CD4-positive, alpha-beta T cell treated with Interleukin-6 at 100 ng/mL for 8 hours (primary cell): ENCODE measurements at places on chromosomes 1 and 21.

DNA sequence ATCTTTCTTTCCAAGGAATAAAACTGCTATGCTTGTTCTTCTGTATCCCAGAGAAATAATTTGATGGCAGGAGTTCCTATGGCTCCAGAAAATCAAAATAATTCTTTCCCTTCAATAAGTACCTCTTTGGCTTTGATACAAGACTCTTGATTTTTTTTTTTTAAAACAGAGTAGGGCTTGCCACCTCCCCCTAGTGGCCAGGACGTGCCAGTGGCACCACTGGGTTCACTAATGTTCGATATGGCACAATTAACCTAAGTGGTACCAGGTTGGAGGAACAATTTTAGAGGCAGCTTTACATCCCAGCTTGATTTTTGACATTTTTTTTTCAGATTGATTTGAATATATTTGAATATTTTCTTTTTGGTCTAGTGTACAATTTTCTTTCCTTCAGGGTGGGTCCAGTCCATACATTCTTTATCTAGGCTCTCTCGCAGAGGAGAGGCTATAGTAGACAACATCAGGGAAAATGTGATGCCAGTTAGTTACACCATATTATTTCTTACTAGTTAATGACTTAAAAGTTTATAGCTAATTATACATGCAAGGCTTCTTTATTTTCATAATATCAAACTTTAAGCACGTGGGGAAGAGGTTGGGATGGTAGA is 330.9 kb downstream of the S1PR1 start:
- peak; percentile 31 for DNase-seq

GRCh38 chr1:22248746-22249145 is 105.8 kb upstream of the WNT4 start:
- no peak for DNase-seq

- DNase-seq: no peak
These were observed 1.7 kb downstream of the SOAT1 start for GRCh38 chr1:179295164-179295755.

DNA sequence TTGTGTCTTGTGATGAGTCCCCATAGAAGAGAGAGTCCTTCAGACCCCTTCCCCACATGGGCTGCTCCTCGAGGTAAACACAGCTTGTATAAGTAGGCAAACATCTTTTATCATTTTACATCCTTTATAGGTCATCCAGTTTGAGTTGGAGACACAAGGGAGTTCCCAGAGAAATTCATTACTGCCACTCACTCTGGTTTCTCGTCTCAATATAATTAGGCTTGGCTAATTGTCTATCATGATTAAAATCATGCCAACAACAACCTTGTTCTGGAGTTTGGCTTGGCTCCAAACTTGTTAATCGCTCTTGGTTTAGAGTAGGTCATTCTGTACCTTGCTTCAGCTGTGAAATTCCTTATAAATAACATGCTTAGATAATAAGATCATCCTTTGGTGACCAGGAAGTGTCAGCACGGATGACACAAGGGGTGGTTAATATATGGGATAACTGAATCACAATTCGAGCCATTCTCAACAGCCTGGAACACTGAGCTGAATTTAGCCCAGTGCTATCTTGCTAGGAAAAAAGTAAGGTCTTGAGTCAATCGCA is 70.7 kb upstream of the DAB1 start:
- no peak for DNase-seq

DNA sequence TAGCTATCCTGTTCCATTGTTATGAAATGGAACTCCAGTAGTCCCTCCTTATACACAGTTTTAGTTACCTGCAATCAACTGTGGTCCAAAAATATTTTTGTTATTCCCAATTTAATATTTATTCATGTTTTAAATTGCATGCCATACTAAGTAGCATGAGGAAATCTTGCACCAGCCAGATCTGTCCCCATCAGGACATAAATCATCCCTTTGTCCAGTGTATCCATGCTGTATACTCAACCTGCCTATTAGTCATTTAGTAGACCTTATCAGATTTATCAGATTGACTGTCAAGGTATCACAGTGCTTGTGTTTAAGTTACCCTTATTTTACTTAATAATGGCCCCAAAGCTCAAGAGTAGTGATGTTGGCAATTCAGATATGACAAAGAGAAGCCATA is 207.9 kb upstream of the DMRTA2 start:
- DNase-seq: no peak

DNA sequence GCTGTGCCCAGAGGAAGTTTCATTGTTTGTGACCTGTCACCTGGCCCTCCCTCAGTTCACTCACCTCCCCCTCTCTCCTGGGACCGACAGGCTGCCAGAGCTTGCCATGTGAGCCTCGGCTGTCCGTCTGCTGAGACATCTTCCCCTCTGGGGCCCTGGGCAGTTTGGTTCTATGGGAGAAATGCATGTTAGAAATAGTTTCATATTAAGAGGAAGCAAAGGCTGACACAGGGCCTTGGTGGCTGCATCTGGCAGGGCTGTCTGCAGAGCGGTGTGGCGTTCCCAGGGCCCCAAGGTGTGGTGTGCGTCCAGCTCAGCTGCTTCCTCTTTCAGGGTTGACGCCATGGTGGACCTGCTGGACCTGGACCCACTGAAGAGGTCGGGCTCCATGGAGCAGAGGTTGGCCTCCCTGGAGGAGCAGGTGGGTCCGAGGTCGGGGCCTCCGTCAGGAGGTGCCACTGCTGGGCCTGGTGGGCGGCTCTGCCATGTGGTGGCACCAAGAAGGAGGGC is 31.9 kb upstream of the LRRC3 start:
- no peak for DNase-seq

- no peak for DNase-seq
These were observed 55.3 kb downstream of the NTPCR start for GRCh38 chr1:233005703-233006102.

DNA sequence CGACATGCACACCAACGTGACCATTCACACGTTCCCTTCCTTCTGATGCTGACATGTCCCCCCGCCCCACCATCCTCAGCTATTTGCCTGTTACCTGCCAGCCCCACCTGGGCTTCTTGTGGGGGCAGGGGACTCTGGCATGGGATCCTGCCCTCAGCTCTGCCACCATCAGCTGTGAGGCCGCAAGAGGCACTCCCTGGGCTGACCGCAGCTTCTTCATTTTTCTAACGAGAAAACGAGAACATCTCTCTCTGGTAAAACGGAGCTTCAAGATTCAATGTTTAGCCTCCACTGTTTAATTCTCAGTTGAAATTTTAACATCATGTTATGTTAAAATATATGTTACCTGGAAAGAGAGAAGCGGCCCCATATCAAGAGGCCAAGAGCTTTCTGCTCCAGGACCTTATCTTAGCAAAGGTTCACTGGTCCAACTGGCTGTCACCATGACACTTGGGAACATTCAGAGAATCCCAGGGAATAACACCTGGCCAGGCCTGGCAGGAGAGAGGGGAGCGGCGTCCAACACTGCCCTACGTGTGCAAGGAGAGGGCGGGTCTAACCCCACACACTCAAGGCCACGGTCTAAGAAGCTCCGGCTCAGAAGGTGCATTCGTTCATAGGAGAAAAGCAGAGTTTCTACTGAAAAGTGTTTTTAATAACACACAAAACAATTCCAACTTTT is 51.3 kb downstream of the HLCS start:
- no peak for DNase-seq

- DNase-seq: peak; percentile 11
These were observed 3.0 kb downstream of the FCAMR start for GRCh38 chr1:206967096-206967849.

GRCh38 chr1:82421782-82422181 is 621.0 kb downstream of the ADGRL2 start:
- DNase-seq: no peak

DNA sequence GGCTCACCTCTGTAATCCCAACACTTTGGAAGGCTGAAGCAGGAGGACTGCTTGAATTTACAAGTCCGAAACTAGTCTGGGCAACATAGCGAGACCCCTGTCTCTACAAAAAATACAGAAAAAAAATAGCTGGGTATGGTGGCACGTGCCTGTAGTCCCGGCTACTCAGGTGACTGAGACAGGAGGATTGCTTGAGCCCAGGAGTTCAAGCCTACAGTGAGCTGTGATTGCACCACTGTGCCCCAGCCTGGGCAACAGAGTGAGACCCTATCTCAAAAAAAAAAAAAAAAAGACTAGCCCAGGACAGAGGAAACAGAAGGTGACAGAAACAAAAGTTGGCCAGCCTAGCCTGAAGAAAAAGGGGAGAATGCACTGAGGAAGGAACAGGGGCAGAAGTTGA is 21.2 kb downstream of the ARMH1 start:
- DNase-seq: no peak

DNA sequence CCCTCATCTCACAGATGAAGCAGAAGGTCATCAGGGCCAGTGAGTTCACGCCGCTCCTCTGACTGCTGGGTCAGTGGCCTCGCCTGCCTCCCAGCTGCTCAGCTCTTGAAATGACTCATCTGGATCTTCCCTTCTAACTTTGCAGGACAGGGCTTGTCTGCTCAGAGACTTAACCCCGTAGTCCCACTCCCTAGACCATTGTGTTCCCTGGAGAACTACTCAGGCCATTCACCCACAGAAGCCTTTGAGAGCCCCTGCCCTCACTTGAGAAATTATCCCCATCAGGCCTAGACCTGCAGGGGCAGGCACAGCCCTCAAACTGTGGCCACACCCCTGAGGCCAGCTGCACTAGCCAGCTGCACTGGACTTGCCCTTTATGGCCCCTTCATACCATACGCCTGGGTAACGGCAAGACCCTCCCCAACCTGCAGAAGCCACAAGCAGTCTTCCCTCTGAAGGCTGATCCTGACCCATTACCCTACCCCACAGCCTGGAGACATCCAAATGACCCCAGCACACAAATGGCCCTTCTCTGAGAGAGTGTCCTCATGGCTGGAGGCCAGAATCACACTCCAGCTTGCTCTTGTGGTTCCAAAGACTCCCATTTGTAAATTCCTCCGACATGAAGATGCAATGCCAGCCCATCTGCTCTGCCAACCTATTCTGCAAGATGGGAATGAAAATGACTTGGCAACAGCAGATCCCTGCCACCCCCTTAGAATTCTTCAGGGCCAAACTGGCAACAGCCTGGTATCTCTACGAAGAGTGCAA is 33.2 kb downstream of the RCSD1 start:
- no peak for DNase-seq

DNA sequence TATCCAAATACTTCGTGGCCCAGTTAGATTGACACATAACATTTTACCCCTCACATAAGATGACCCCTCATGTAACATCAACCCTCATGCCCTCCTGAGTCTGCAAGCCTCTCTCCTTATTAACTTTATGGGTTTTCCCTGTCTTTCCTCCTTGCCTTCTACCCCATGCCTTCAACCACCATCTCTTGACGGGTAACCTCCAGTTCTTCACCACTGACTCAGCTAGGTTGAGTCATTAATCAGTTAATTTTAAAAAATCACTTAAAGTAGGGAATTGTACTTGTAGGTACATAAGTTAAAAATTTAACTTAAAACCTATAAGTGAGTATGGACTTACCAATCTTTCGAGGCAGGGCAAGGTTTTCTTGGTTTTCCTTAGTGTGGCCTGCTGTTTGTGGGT is 330.7 kb downstream of the CAMTA1 start:
- no peak for DNase-seq

- DNase-seq: no peak
These were observed 45.0 kb upstream of the DNAJC6 start for GRCh38 chr1:65264197-65264929.

DNA sequence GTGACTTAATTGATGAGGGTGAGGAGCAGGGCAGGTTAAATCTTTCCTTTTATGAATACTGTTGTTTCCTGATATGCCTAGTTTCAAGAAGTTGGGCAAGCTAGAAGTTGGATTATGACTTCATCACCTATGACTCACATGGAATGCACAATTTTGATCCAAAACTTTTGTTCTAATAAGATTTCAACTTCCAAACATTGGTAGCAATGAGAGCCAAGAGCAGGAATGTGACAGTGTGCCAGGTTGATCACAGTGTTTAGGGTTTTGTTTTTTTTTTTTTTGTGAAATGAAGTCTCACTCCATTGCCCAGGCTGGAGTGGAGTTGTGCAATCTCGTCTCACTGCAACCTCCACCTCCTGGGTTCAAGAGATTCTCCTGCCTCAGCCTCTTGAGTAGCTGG is 349.4 kb downstream of the DUSP10 start:
- DNase-seq: no peak

GRCh38 chr1:66025188-66025587 is 232.5 kb downstream of the PDE4B start:
- no peak for DNase-seq

DNA sequence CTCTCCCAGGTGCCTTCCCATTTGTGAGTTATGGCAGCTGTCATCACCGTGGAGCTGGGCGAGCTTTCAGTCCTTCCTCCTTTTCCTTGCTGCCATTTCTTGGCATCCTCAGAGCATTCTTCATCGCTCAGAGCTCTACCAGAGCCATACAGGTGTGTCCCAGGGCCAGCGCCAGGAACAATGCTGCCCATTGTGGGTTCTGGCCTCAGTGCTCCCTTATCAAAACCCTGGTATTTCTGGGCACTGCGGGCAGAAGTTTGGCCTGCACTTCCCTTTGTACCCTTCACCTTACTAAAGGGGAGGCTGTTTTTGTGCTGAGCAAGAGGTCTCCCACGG is 28.5 kb downstream of the RASSF5 start:
- DNase-seq: no peak

DNA sequence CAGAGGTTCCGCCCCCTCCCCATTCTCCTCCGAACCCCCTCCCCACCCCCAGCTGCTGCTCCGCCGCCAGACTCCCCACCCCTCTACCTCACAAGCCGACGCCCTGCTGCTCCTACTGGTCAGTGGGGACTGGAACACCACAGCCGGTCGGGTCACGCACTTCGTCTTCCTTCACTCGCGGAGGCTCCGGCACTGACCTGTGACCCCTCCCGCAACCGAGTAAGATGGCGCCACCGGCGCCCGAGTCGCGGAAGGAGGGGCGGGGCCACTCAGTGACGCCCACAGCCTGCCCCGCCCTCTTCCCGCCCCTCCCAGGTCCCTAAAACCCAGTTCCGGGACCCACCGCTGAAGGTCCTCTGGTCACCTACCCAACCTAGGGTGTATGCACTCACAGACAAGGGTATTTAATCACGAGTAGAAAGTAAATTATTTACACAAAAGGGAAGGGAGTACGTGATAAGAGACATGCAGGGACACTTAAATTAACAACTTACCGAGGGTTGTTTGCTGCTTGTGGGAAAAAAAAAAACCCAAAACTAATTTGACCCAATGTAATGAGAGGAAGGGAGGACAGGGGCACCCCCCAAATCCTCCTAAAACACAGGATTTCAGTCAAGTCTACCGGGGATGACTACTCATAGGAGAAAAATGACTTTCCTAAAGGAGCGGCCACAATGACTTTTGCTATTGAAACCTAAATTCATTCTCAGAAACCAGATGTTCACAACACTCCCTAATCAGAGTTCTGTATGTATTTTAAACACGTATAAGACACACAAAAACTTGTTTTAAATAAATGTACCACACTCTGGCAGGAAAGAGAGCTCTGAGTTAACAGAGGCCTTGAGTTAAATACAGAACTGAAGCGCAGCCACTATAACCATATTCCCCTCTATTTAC is at the start of gene RIT1:
RIT1 (minus strand) TSS at position 194 of the 900 bp plus-strand sequence. CDS start 588 bp downstream, outside the sequence.
- peak; percentile 81 for DNase-seq

- DNase-seq: no peak
These were observed 50.7 kb upstream of the ACOT11 start for GRCh38 chr1:54497338-54497737.

- no peak for DNase-seq
These were observed 16.1 kb downstream of the HUNK start for GRCh38 chr21:31888936-31889371.
